ENCODE measurements at places on chromosomes 2 and 18.

DNA sequence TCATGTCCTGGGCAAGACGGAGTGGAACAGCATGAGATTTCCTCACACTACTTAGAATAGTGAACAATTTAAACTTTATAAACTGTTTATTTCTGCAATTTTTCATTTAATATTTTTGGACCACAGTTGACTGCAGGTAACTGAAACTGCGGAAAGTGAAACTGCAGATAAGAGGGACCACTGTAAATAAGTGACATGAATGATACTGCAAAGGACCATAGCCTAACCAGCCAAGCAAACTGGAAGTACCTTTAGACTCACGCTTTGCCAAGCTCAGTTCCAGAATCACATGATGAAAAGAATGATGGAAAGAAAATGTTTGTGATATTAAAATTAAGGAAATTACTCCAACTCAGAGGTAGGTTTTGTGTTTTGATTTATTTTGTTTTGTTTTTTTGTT lies 94.6 kb upstream of the ITGA4 start:
- no peak for DNase-seq

DNA sequence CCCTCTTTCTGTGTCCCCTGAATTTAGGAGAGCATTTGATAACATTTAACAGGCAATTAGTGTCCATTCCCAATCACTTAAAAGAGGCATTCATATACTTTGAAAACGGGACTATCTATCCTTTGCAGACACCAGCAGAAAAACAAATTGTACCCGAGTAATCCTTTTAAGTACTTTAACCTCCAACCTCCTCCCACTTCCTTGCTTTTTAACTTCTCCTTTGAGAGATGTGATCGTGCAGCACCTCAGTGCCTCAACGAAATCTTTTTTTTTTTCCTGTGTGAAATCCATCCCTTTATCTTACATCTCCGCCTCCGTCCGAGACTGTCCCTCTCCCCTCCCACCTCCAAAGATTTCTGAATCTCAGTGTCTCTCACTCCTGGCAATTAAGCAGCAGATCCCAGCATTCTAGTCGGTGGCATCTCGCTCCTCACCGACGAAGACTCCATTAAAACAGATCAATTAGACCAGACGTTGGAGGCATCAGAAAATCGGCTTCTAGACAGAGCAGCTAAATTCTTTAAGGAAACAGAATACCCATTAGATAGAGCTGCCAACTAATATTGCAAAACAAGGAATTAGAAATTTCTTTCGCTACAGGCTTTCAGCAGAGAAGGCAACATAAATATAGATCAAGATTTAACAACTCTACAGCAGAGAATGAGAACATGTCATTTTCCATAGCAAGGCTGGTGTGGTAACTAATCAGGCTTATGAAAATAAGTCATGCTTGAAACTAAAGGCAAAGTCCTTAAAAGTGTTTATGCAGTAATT lies 1.9 kb upstream of the TMEFF2 start:
- no peak for DNase-seq

DNA sequence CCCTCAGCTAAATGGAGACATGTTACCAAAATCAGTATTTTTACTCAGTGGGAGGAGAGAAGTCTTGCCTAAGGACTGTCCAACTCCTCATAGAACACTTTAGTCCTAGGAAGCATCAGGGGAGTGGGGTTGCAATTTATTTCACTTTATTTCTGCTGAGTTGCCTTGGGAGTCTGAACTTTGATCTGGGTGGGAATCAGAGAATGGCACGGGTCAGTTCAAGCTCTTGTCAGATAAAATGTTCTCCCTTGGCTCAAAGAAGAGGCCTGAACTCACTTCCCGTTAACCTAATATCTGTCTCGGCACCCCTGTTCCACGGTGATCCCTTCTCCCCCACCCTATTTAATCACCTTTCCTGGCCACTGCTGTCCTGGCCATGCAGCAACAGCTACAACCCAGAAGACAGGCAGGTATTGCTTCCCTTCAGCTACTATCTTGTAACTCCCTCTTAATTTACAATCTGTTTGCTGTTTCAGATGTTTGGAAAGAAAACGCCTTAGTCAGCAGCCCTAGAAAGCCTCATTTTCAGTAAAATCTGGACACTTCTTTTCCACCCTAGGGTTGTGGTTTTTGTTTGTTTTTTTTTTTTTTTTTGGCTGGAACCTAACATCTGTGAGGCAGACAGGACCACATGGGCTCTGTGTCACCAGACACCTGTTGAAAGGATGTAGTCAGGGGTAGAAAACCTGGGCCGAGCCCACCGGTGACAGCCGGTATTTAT lies 52.5 kb downstream of the SERTAD2 start:
- no peak for DNase-seq

DNA sequence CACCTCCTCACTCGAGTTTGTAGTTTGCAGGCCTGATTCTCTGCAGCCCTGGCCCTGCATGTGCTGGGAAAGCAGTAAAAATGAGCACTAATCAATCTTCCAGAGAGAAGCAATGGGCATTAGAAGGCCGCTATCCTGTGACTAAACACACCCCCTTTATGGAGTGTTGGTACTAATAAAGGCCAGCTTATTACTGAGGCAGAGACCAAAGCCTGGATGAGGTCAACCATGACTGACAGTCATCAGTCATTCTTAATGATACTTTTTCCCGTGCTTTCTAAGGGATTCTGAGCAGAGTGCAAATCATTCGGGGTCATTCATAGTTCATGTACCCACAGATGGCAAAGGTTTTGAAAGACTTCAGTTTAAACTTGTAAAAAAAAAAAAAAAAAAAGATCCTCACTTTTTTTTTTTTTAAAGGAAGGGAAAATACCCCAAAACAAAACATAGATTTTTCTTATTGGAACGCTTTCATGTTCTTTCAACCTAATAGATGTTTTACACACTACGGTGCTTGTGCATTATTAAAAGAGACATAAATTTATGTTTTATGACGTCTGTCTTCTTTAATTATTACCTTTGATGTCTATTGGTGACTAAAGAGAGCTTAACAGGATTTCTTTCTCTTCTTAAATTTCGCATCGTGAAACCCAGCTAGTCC lies 13.2 kb downstream of the TSHZ1 start:
- no peak for DNase-seq

DNA sequence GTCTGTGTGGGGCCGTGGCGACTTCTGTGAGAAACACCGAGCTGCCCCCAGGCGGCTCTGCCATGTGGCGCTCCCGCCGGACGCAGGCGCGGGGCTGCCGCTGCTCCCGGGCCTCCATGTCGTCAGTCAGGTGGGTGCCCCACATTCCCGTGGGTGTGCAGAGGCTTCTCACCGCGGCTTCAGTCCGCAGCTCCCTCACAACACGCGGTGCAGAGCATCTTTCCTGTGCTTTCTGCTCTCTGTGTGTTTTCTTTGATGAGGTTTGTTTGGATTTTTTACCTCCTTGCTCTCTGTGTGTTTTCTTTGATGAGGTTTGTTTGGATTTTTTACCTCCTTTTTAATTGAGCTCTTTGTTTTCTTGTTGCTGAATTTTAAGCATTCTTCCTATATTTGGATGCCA lies 13.0 kb downstream of the AQP12A start:
- no peak for DNase-seq

- DNase-seq, result peak; percentile 79
These were observed 522 bp upstream of the ZNF407 start for GRCh38 chr18:74597034-74597661.

- no peak for DNase-seq
These were observed 60.5 kb downstream of the BMPR2 start for GRCh38 chr2:202436626-202437025.

GRCh38 chr18:79692886-79693285 lies 13.3 kb downstream of the CTDP1 start:
- no peak for DNase-seq

GRCh38 chr2:162706770-162707169 lies 131.8 kb downstream of the KCNH7 start:
- no peak for DNase-seq

- DNase-seq, result peak; percentile 6
These were observed 456.6 kb downstream of the THSD7B start for GRCh38 chr2:137221797-137222492.

GRCh38 chr2:228983700-228984099 lies 287.4 kb downstream of the PID1 start:
- DNase-seq, result no peak
